ENCODE measurements at places on chromosomes 2 and 18.
A peak's percentile ranks its signal among the peaks of the same experiment; 100 is the strongest.

DNA sequence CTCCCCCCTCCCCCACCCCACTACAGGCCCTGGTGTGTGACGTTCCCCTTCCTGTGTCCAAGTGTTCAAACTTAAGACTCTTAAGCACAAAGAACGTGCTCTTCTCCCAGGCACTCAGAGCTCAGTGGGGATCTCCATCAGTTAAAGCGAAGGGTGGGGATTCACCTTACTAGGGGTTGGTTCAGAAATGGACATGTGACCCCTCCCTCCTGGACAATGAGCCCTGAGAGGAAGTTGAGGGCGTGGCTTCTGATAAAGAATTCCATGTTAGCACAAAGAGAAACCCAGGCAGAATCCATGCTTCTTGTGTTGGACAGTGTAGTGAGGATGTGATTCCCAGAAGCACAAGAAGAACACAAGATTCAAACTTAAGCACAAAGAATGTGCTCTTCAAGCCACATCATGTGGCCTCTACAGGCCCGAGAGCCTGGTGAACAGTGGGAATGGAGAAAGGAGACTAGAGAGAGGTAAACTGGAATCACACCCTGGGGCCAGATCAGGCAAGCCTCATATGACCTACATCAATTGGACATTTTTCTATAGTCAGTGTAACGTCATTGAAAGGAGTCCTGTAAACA is 78.1 kb upstream of the TTC39C start:
- no peak for DNase-seq

- no peak for DNase-seq
These were observed 85.0 kb upstream of the CREB1 start for GRCh38 chr2:207444756-207445155.

- no peak for DNase-seq
These were observed 24.2 kb downstream of the ICOS start for GRCh38 chr2:203960811-203961210.

GRCh38 chr2:240200230-240201051 is 60.0 kb upstream of the OTOS start:
- DNase-seq, result peak; percentile 12

- DNase-seq, result no peak
These were observed 810.2 kb upstream of the LRATD1 start for GRCh38 chr2:13822365-13822764.

DNA sequence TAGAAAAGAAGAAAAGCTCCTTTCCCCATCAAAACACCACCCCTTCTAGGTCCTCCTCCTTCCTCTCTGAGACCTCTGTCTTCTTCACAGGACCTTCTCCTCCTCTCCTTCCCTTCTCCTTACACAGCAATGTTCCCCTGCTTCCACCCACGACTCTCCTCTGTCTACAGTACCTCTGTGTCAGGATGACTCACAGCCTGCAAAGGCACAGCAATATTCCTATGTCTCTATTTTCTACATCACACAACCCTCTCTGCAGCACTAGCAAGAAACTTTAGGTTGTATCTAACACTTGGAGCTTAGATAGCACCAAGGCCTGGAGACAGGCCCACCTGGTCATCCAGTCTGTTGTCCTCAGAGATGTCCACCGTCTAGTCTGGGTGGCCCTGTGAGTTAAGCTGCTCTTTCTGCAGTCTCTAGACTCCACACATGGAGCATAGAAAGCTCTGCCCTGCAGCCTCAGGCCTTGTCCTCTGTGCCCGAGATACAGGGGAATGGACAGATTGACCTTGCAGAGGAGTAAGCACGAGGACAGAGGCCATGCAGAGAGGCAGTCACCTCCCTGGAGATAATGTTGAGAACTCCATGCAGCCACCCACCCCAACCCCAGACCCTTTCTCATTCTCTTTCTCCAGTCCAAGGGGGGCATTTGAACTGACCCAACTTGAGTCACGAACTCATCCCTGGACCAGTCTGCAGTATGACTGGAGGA is 212.0 kb downstream of the TNS1 start:
- no peak for DNase-seq
